ENCODE measurements at places on chromosomes 4 and X. TPM values are rescaled to one million over a fixed set of nuclear protein-coding genes. Genes with fewer than 3 reads are reported as not detected.

GRCh38 chrX:17564689-17565409 lies 172.4 kb upstream of the SCML1 start:
- H3K4me3 ChIP-seq, result no peak overlapping the region
- no peaks in the 10 kb centered on the region for H3K36me3 ChIP-seq
- DNase-seq, result peak; percentile 62
- no peaks in the 10 kb centered on the region for H3K27me3 ChIP-seq

DNA sequence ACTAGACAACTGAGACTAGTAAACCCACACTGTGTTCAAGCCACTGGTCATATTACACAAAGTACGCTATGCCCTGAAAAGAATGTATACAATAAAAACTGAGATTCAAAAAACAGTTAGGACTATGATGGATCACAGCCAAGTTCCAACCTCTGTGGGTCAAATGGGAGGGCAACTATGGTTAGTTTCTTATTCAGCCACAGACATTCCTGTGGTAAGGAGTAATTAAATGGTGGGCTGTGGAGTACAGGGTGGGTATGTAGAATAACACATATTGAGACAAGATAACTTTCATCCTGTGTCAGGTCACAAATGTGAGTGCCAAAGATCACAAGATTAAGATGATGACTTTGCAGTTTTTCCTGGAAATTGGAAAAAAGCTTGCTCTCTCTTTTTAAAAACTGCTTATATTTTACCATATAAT lies 167.2 kb downstream of the NPNT start:
- no peaks in the 10 kb centered on the region for H3K36me3 ChIP-seq
- H3K27ac ChIP-seq, result no peak overlapping the region
- H3K4me3 ChIP-seq, result no peak overlapping the region
- H3K27me3 ChIP-seq, result no peaks in the 10 kb centered on the region
- H3K4me1 ChIP-seq, result no peaks in the 10 kb centered on the region

- no peaks in the 10 kb centered on the region for H3K4me1 ChIP-seq
- no peaks in the 10 kb centered on the region for H3K36me3 ChIP-seq
- no peak for DNase-seq
- no peak overlapping the region for H3K4me3 ChIP-seq
Measured at GRCh38 chrX:108299101-108299591, 139.1 kb downstream of the COL4A6 start.

- H3K4me3 ChIP-seq, result no peak overlapping the region
- no peaks in the 10 kb centered on the region for H3K4me1 ChIP-seq
- H3K27me3 ChIP-seq, result no peaks in the 10 kb centered on the region
- DNase-seq, result no peak
Measured at GRCh38 chr4:102328045-102328444, 17.2 kb downstream of the SLC39A8 start.

The UGT2B17 gene
- total RNA-seq, result not detected

The GPRIN3 gene
- 4.1 TPM for total RNA-seq

The MAGEB1 gene
- not detected for total RNA-seq

The GUCY1B1 gene
- total RNA-seq, result 2.7 TPM

The TLR1 gene
- total RNA-seq, result 13.2 TPM

The ASB11 gene
- total RNA-seq, result not detected

The C4orf51 gene
- total RNA-seq, result not detected

The FGFBP1 gene
- not detected for total RNA-seq
